ENCODE measurements at places on chromosomes 13 and 19.
A peak's percentile ranks its signal among the peaks of the same experiment; 100 is the strongest.

DNA sequence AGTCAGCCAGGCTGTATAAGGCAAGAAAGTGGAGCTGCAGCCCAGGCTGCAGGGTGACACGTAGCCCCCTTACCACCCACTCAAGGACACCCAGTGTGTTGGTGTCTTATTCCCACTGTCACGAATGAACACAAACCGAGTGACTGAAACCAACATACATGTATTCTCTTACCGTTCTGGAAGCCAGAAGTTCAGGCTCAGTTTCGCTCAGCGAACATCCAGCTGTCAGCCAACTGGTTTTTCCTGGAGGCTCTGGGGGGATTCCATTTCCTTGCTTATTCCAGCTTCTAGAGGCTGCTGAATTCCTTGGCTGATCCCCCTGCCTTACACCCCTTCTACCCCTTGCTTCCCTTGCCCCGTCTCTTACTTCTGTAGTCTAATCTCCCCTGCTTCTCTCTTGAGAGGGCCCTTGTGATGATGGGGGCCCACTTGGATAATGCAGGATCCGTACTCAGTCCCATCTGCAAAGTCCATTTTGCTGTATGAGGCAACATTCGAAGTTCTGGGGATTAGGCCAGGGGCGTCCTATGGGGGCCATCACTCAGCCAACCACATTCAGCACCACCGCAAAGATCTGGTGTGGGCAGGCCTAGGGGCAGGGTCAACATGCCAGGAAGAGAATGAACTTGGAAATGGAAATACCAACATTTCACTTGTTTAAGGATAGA is 47.3 kb upstream of the MTIF3 start:
- DNase-seq: no peak

DNA sequence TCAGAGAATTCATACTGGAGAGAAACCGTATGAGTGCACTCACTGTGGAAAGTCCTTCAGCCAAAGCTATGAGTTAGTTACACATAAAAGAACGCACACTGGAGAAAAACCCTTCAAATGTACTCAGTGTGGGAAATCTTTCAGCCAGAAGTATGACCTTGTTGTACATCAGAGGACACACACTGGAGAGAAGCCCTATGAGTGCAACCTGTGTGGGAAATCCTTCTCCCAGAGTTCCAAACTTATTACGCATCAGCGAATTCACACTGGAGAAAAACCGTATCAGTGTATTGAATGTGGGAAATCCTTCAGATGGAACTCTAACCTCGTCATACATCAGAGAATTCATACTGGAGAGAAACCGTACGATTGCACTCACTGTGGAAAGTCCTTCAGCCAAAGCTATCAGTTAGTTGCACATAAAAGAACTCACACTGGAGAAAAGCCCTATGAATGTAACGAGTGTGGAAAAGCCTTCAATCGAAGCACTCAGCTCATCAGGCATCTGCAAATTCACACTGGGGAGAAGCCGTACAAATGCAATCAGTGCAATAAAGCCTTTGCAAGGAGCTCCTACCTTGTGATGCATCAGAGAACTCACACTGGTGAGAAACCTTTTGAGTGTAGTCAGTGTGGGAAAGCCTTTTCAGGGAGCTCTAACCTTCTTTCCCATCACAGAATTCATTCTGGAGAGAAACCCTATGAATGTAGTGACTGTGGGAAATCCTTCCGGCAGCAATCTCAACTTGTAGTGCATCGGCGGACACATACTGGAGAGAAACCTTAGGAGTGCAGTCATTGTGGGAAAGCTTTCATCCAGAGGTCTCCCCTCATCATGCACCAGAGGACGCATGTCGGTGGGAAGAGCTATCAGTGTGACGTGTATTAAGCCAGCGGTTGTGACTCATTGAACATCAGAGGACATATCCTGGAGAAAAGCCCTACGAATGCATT is 16.5 kb upstream of the ZNF8 start:
- DNase-seq: no peak

DNA sequence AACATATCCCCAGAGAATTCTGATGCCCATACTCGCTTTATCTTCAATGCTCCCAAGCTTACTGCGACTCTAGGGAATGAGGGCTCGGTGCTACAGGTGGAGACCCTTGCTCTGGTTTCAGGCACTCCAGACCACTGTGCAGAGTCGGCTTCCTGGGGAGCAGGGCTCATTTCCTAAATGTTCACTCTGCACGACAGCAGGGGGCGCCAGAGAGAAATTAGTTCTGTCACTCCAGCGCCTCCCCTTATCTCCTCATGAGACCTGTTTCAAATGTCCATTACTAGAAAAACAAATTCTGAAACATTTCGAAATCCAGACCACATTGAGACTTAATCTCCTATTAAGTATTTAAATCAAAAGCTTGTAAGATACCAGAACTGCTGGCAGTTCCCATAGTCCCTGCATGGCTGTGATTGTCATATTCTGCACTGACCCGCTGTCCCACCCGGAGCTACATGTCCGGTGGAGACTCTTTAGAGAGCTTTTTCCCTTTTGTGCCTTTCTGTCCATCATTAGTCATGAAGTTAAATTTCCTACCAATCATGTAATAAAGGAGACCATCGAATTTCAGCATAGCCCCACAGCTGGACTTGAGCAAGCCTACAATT is 22.4 kb downstream of the EPSTI1 start:
- peak; percentile 90 for DNase-seq

DNA sequence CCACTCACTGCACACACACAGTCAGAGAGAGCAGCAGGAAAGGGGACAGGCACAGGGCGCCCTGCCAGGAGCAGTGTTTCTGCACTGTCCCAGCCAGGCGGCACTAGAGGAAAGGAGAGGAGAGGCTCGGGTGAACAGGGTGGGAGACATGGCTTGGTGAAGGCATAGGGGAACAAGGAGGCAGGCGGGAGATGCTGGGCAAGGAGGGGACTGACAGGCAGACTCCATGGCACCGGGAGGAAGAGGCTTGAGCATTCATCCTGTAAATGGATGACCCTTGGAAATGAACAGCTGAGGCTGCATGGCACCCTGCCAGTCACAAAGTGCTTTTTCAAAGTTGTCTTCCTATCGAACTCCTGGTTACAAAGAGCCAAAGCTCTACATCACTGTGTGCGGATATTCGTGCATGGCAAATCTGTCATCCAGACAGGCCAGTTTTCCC is 22.4 kb downstream of the MED26 start:
- no peak for DNase-seq

DNA sequence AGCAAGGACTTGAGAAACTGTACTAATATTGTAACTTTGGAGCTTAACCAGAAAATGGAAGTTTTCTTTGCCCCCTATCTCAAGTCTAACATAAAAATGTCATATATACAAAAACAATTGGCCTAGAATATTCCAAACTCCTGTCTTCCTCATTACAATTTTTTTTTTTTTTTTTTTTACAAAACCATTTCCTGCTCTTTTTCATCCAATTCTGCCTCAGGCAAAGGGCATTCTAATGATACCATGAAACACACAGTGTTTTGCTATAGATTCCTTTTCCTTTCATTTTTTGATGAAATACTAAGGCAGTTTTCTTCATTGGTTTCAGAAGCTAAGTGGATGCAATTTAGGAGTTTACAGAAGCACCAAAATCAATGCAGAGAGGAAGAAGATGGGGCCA is 119.7 kb downstream of the LHFPL6 start:
- no peak for DNase-seq

DNA sequence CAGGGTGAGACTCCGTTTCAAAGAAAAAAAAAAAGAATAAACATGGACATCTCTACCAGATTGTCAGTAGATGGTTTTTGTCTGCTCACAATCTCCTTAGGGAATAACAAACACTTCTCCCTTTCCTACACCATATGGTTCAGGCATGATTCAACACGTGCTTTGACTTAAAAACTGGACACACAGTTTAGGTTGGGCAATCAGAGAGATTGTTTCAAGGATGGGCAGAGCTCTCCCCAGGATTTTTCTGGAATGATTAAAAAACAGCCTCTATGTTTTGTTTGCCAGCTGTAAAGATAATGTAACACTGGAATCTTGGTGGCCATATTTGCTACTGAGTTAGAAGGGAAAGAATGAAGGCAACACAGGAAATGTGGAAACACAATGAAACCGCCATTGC is 150.1 kb upstream of the TSC22D1 start:
- no peak for DNase-seq

GRCh38 chr13:22127277-22128164 is 456.6 kb downstream of the FGF9 start:
- DNase-seq: no peak

- DNase-seq: no peak
Measured at GRCh38 chr13:38752686-38753085, 65.8 kb downstream of the FREM2 start.

- DNase-seq: peak; percentile 90
Measured at GRCh38 chr19:14472202-14472938, 2.8 kb downstream of the PTGER1 start.

DNA sequence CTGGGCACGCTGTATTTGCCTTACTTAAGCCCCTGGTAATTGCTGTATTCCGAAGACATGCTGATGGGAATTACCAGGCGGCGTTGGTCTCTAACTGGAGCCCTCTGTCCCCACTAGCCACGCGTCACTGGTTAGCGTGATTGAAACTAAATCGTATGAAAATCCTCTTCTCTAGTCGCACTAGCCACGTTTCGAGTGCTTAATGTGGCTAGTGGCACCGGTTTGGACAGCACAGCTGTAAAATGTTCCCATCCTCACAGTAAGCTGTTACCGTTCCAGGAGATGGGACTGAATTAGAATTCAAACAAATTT is 676 bp downstream of the BRCA2 start:
- DNase-seq: no peak

DNA sequence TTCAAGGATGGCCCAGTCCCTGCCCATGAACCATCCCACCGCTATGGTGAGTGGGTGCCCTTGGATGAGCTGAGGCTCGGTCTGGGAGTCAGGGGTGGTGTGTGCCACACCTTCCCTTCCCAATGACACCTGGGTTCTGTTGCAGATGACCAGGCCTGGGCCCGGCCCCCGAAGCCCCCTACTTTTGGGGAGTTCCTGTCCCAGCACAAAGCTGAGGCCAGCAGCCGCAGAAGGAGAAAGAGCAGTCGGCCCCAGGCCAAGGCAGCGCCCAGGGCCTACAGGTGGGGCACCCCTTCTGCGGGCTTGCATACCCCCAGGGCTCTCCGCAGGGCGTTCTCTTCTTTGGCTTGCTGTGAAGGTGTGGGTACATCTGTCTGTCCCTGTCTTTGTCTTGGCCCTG is 4.3 kb upstream of the INAFM1 start:
- DNase-seq: no peak

GRCh38 chr13:109784590-109785140 is 1.7 kb downstream of the IRS2 start:
- DNase-seq: peak; percentile 76

- DNase-seq: no peak
Measured at GRCh38 chr13:106649495-106649894, 81.6 kb upstream of the ARGLU1 start.

DNA sequence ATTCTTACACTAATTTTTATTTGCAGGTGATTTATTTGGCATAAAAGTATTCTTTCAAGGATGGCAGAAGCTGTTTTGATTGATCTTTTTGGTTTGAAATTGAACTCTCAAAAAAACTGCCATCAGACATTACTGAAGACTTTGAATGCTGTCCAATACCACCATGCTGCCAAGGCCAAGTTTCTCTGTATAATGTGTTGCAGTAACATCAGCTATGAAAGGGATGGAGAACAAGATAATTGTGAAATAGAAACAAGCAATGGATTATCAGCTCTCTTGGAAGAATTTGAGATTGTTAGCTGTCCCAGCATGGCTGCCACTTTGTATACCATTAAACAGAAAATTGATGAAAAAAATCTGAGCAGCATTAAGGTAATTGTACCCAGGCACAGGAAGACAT is 1.2 kb downstream of the LACC1 start:
- no peak for DNase-seq

DNA sequence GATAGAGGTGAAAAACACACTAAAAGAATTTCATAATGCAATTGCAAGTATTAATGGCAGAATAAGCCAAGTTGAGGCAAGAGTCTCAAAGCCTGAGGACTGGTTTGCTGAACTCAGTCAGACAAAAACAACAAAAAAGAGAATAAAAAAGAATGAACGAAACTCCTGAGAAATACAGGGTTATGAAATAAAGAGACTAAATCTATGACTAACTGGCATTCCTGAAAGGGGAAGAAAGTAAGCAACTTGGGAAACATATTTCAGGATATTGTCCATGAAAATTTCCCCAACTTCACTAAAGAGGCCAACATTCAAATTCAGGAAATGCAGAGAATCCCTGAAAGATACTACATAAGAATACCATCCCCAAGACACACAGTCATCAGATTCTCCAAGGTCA is 47.8 kb downstream of the UBL3 start:
- no peak for DNase-seq

GRCh38 chr13:80850771-80851170 is 509.8 kb upstream of the SPRY2 start:
- DNase-seq: no peak

- no peak for DNase-seq
Measured at GRCh38 chr19:20669263-20669662, 7.9 kb upstream of the ZNF626 start.

DNA sequence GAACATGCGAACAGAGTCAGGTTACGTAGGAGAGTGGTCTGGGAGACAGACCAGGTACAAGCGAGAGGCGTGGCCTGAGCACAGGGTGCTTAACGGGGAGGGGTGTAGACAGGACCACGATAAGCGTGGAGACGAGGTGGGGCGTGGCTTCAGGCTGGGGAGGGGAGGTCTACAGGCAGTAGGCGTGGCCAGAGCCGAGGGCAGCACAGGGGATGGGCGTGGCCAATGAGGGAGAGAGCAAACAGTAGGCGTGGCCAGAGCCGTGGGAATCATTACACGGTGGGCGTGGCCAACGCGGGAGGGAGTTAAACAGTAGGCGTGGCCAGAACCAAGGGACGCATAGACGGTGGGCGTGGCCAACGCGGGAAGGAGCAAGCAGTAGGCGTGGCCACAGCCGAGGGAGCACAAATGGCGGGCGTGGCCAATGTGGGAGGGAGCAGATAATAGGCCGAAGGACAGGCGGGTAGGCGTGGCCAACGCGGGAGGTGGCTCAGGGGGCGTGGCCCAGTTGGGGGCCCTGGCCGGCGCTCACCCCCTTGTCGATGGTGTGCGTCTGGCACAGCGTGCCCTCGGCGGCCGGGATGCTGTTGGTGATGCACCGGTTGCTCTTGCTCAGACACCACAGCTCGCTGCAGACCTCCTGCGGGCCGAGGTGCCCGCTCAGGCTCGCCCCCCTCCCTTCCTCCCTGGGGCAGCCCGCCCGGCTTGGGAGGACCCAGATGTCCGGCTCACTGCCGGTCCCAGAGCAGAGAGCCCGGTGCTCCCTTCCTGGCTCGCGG is 15.2 kb upstream of the MYO1F start:
- DNase-seq: peak; percentile 95

DNA sequence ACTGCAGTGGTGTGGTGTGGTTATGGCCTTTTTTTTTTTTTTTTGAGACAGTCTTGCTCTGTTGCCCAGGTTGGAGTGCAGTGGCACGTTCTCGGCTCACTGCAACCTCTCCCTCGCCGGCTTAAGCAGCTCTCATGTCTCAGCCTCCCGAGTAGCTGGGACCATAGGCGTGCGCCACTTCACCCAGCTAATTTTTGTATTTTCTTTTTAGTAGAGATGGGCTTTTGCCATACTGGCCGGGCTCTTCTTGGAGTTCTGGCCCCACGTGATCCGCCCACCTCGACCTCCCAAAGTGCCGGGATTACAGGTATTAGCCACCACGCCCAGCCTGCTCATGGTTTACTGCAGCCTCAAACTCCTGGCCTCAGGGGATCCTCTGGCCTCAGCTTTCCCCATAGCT is 7.0 kb downstream of the PDCD2L start:
- DNase-seq: no peak

All from stimulated activated CD4-positive, alpha-beta T cell treated with anti-CD3 and anti-CD28 coated beads, Interleukin-15, amount 100 ng/mL, for 24 hours (primary cell).